ENCODE measurements at places on chromosomes 4 and X.

GRCh38 chrX:153477901-153478300, 7.5 kb upstream of the HAUS7 start:
- DNase-seq: peak; percentile 53

- no peak for DNase-seq
Observed at GRCh38 chr4:98935633-98936032, 6.7 kb upstream of the EIF4E start.

DNA sequence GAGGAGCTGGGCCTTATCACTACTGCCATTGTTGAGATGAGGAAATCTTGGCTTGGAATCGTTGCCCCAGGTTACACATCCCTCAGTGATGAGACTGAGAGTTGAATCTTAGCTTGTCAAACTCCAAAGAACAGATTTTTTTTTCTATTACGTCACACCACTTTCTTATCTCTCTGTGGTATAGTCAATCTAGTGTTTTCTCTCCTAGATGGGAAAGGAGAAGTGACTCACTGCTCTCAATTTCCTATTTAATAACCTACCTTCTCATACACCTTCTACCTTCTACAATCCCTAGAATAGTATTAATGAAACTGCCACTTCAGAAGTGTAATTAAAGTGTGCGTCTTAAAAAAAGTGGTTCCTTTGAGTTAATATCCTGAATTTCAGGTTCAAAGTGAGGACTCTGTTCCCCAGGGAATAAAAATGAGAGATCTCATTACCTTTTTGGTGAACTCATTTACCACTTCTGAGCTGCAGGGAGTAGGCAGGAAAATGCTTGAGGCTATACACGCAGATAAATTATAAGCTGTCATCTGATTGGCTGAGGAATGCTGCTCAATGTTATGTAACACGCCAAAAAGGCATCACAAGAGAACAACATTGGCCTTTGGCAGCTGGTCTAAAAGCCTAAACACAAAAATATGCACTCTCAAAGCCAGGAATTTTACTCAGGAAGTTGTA, 59.3 kb downstream of the MAD2L1 start:
- DNase-seq: peak; percentile 82

GRCh38 chrX:100643956-100644860, at the start of gene SRPX2:
TSS of gene SRPX2 (plus strand) at chrX:100644199. CDS start at chrX:100646323, 2,124 bp downstream.
- peak; percentile 62 for DNase-seq

- DNase-seq: no peak
Observed at GRCh38 chr4:112881842-112882241, 167.6 kb upstream of the ANK2 start.

GRCh38 chr4:8780086-8780485, 91.6 kb downstream of the HMX1 start:
- no peak for DNase-seq

- DNase-seq: peak; percentile 22
Observed at GRCh38 chrX:4094926-4095325, 381.5 kb upstream of the PRKX start.

DNA sequence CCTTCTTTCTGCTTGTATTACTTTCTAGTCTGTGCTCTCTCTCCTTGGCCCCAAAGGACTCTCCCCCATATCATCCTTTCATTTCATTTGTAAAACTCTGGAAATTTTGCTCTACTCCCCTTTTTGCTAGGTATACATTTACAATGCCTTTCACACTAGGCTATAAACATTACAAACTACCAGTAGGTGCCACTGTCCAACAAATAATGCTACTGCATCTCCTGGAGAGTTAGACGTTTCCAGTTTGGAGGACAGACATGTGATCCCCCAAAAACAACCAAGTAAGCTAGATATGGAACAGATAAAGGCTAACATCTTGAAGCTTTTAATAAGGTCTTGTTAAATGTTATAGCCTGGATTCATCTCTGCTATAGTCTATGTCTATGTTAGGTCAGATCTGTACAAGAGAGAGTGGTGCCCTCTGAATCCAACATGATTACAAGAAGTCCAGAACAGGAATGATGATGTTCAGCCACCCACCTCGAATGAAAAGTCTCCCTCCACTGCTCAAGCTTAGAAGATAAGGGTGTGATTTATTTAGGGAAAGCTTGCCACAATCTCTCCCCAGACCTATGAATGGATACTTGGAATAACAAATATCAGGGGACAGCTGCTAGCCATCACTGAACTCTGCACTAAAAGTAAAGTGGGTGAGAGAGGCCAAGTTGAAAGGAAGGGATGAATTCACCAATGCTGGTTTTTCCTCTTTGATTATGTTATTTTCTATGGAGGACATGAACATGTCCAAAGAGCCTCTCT, 14.3 kb downstream of the CBR4 start:
- DNase-seq: no peak

GRCh38 chr4:154589296-154590197, 995 bp downstream of the FGA start:
- no peak for DNase-seq

- DNase-seq: no peak
Observed at GRCh38 chr4:56730097-56730496, 49.0 kb upstream of the HOPX start.

DNA sequence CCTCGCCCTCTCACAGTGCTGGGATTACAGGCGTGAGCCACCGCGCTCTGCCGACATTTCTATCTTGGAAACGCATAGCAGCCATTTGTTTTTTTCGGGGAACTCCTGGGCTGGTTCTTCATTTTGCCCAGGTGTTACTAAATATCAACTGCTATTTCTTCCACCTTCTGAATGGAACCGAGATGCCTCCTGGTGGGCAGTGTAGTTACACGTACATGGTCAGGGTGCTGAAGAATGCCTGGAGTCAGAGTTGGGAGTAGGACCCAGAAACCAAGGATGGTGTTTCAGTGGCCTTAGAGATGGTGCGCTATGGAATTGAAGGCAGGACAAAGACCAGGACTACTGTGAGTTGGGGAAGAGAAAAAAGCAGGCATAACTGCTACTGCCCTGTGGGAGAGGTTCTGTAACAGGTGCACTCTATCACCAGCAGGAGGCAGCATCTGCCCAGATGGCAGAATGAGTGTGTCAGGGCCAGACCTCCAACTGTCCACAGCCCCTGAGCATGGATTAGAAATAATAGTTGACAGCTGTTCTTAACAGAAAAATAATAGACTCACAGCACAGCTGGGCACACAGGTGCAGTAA, 81.7 kb downstream of the ZC4H2 start:
- no peak for DNase-seq

- DNase-seq: no peak
Observed at GRCh38 chr4:140720387-140721304, 35.5 kb downstream of the TBC1D9 start.

DNA sequence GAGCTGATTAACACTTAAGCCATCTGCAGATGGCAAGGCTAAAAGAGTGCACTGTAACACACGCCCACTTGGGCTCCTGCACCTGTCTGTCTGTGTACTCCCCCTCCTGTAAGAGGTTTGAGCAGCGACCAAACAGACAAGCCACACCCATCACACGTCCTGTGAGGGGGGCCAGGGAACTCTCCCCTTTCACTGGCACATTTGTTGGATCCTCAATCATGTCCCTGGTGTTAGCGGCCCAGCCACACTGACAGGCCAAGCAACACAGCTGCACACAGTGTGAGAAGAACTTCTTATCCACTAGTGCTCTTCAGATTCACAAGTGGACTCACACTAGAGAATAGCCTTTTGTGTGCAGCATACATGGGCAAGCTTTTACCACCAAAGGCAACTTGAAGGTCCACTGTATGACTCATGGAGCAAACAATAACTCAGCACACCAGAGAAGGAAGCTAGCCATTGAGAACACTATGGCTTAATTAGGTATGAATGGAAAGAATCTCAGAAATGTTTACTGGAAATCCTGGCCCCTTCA, 29.1 kb upstream of the UTP14A start:
- DNase-seq: no peak

GRCh38 chr4:148946271-148946670, 504.1 kb upstream of the NR3C2 start:
- DNase-seq: no peak

DNA sequence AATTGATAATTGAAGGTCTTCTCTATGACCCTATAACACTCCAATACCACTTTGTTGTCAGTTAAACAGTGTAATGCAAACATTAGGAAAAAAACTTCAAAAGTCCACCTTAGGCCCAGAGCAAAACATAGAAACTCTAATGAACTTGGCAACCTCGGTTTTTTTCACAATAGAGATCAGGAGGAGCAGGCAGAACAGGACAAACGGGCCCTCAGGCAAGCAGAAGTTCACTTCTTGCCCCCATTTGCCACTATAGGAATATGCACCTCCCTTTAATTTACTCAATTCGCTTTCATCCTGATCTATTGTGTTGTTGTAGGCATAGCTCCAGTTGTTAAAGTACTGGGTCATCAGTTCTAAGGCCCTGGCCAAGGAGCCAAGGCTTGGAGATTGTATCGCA, 18.2 kb downstream of the ACOX3 start:
- DNase-seq: no peak

- no peak for DNase-seq
Observed at GRCh38 chrX:28398342-28398741, 188.9 kb upstream of the IL1RAPL1 start.

DNA sequence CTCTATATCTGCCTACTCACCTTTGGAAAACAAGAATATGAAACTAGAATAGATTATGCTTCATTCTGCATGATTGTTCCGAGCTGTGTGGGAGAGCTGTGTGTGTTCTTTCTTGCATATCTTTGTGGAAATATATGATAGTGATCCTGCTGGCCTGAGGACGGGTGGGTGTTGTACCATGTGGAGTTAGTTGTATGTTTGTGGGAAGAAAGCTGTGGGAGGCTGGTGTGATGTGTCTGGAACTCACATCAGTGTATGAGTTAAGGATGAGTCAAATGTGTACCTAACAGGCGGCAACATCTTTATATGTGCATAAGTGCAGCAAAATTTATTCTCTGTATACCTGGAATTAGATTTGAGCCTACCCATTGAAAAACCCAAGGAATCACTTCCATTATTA, 208.1 kb upstream of the ADGRL3 start:
- DNase-seq: no peak

DNA sequence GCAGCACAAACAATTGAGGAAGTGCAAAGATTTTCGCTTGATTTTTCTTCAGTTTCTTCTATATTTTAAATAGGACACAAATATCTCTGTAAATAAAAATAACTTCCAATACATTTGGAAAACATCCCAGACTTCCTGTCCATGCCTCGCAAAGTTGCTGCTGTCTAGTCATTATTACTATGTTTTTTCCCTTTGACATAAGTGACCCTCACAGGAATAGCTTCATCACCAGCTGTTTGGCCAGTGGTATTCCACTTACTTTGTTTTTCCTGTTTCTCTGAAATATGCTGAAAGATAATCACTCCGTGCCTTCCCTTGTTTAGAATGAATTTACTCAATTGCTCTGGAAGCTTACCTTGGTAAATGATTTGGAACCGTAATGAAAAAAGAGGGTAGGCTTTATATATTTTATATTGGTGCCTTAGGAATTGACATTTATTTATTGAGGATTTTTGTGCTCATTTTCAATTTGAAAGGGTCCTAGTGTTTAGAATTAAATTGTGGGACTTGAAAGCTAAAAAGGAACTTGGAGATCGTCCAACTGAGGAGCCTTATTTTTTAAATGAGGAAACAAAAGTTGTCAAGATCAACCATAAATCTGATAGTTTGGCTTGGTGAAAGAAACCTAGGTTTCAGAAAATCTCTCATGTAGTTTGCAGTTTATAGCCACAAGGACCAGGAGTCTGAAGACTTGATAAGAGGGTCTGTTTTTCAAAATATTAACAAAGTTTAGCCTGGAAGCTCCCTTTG, 65.6 kb downstream of the CDKL5 start:
- DNase-seq: peak; percentile 27

DNA sequence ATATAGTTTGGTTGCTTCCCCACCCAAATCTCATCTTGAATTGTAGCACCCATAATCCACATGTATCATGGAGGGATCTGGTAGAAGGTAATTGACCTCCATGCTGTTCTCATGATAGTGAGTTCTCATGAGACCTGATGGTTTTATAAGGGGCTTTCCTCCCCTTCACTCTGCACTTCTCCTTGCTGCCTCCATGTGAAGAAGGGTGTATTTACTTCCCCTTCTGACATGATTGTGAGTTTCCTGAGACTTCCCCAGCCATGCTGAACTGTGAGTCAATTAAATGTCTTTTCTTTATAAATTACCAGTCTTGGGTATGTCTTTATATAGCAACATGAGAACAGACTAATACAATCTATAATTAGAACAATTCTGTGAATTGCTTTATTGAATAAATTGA, 11.9 kb upstream of the DCAF4L1 start:
- DNase-seq: no peak

DNA sequence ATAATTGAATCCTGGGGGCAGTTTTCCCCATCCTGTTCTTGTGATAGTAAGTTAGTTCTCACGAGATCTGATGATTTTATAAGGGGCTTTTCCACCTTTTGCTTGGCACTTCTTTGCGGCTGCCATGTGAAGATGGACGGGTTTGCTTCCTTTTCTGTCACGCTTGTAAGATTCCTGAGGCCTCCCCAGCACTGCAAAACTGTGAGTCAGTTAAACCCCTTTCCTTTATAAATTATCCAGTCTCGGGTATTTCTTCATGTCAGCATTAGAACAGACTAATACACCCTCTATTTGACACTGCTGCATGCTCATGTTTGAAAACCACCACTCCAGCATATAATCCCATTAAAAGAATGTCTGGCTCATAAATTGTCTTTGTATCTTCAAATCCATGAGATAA, 264.4 kb upstream of the ITM2A start:
- DNase-seq: no peak

DNA sequence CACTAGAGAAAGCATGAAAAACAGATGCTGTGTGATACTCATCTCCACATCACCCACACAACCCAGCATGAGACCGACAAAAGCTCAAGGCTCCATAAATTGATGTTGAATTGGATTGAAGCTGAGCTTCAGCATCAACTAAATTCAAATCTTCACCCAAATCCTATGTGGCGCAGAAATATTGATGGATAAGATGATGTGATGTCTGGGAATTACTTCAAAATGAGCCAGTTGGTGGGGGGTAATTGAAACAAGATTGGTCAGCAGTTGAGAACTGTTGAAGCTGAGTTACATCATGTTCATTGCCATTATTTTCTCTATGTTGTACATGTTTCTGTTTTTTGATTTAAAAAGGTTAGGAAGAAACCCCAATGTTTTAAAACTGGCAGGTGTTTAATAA, 166.5 kb upstream of the STS start:
- no peak for DNase-seq

DNA sequence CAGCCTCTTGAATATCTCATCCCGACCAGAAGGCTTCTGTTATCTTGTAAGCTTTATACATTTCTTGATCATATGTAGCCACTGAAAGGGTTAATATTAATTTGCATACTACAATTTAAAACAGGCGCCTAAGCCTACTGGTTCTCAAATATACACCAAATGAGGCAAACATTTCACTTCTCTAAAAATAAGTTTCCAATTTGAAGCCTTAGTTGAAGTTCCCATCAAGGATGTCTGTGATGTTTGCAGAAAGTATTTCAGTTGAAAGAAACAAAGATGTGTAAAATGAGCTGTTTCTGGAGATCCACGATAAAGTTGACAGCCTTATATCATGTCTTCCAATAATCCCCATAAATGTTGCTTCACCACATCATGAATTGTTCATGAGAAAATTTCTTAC, 70.6 kb downstream of the KIT start:
- no peak for DNase-seq
